ENCODE measurements at places on chromosomes 11 and 22. TPM values are rescaled to one million over a fixed set of nuclear protein-coding genes. Genes with fewer than 3 reads are reported as not detected.

CHRDL2 gene
- total RNA-seq, result not detected

DNA sequence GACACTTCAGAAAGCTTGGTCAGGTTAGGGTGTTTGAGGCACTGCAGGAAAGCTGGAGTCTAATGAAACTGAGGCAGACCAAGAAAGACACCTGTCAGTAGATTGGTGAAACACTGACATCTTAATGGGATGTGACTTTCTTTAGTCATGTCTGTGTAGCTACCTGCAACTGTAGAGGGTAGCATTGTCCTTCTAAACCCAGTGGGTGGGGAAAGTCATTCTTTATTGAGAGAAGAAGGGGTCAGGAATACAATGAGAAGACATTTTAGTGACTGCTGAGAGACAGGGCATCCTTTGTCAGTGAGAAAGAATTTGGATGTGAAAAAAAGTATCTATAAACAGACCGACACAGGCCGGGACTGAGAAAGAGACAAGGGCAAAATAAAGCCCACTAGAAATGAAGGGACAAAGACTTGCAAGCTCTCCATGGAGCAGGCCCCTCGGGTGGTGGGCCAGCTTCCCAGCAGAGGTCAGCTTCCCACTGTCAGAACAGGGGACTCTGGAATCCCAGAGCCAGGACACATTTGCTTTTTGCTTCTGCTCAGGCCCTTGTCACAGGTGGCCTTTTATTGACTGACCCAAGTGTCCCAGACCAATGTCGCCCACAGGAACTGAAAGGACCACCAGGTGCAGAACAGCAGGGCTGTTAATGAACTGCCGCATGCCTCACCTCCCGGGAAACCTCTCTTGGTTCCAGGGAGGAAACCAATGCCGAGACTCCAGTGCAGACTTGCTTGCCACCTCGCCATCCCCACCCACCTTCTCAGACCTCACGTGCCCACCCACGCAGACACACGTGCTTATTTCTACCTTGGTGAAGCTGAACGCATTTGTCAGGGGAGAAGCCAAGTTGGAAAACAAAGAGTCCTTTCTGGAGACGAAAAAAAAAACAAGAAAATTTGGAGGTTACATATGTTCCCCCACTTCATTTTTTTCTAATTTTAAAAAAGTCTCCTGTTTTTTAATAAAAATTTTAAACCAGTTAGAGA is 212.8 kb downstream of the TENM4 start:
- no peak for DNase-seq

DNA sequence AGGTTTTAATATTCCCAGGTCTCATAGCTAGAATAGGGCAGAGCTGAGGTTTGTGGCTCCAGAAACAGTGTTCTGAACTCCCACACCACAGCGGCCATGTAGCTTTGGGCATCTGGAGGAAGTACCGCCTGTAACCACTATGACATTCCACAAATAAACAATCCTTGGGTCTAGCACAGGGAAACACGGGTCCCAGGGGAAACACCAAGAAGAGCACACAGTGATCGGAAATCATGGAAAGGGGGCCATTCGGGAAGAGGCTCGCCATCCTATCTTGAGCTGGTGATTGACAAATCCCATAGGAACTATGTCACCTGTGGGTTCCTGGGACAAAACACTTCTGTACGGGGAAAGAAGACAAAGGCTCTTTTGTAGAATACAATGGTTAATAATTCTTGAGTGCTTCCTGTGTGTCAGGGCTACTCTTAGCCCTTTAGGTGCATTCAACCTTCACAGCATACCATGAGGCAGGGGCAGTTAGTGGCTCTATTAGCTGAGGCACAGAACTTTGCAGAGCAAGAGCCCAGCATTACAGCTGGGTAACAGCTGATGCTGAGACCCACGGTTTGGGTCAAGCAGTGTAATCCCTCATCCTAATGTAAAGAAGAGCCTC is 514.2 kb downstream of the NTM start:
- DNase-seq, result no peak

NAALAD2 gene
- total RNA-seq, result not detected

OR52E8 gene
- total RNA-seq, result not detected

DNA sequence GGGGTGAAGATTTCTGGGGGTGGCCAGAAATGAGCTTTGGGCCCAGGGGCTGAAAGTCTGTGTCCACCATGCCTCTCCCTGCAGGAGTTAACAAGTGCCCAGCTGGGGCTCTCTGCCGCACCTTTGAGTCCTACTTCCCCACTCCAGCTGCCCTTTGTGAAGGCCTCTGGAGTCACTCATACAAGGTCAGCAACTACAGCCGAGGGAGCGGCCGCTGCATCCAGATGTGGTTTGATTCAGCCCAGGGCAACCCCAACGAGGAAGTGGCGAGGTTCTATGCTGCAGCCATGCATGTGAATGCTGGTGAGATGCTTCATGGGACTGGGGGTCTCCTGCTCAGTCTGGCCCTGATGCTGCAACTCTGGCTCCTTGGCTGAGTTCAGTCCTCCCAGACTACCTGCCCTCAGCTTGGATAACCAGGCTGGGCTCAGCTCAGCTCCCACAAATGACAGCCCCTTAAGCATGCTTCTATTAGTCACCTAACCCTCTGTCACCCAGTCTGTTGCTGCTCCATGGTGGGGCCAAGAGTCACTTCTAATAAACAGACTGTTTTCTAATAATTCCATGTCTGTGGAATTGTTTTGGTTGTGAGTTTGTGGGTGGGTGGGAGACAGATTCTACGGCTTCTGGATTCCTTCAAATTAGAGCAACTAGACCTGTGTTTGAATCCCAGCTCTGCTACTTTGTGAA is 3.0 kb upstream of the INPPL1 start:
- no peak for DNase-seq

DNA sequence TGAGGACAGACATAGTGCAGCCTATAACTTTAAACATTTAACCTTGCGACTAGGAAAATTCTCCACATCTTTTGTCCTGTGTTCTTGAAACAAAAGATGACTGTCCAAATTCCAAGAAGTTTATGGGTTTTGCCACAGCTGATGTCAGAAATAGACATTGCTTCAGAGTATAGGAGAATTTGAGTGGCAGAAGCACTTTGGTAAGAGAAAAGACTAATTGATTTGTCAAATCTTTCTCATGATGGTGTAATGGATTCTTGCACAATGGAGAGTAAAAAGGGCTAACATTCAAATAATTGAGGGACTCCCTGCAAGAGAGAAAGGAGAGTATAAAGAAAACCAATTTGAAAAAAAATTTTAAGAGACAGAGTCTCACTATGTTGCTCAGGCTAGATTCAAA is 25.3 kb downstream of the C11orf58 start:
- no peak for DNase-seq

P2RX6 gene
- not detected for total RNA-seq

HSD17B12 gene
- 80.1 TPM for total RNA-seq

GRCh38 chr11:33307984-33308383 is 50.8 kb downstream of the HIPK3 start:
- no peak for DNase-seq

DNA sequence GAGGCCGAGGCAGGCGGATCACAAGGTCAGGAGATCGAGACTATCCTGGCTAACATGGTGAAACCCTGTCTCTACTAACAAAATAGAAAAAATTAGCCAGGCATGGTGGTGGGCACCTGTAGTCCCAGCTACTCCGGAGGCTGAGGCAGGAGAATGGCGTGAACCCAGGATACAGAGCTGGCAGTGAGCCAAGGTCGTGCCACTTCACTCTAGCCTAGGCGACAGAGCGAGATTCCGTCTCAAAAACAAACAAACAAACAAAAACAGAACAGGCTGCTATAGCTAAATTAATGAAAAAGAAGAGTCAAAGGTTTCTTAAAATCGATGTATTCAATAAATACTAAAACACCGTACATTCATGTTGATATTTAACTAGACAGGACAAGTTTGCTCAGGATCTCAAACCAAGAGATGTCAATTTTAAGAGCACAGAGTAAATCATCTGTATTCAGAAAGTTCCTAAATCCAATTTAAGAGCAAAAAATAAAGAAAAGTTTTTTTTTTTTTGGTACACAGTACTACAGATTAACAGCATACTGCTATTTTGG is 59.9 kb downstream of the NUP98 start:
- DNase-seq, result no peak

OR56A1 gene
- not detected for total RNA-seq

DNA sequence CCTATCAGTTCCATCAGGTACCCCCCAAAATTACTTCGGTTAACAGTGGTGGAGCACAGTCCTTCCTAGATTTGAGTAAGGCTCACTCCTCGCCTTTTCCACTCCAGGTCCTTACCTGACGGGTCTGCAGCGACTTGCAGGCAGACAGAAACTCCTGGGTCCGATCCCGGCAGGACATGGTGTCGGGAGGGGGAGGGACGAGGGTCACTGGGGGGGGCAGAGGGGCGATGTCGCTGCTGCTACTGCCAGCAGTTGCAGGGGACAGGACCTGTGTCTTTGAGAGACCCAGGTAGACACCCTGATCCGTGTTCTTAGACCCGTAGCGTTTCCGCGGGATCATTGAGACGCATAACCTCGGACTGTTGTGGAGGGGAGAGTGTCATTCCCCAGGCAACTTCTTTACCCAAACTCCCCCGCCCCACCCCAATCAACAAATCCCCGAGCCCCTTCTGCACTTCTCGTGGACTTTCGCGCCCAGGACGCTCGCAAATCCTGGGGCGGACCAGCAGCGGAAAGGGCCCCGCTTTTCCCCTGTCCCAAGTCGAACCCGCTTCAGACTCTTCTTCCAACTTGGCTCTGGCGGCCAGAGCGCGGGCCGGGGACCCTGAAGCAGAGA is 839 bp downstream of the STX5 start:
- no peak for DNase-seq

DNA sequence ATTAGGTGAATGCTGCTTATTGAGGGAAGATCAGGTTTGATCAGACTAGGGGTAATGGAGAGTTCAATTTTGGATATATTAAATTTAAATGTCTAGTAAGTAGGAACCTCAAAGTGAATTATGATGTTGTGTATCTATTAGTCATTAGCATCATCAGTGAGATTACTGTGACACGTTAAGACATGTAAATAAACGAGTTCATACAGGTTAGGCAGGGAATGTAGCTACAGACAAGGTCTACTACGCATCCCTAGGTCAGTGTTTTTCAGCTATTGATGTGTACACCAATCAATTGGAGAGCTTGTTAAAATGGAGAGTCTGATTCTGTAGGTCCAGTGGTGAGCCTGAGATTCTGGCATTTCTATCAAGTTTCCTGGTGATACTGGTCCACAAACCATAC is 120.1 kb upstream of the LRRC4C start:
- no peak for DNase-seq

SHANK3 gene
- total RNA-seq, result 0.17 TPM

- no peak for DNase-seq
These were observed 878.5 kb upstream of the LRRC4C start for GRCh38 chr11:42337786-42338455.

IL10RA gene
- 86.6 TPM for total RNA-seq

PAX6 gene
- not detected for total RNA-seq

GRCh38 chr11:17736930-17737817 is 2.6 kb downstream of the KCNC1 start:
- DNase-seq, result no peak

- no peak for DNase-seq
These were observed 200.9 kb downstream of the MYO18B start for GRCh38 chr22:25942856-25943411.

DNA sequence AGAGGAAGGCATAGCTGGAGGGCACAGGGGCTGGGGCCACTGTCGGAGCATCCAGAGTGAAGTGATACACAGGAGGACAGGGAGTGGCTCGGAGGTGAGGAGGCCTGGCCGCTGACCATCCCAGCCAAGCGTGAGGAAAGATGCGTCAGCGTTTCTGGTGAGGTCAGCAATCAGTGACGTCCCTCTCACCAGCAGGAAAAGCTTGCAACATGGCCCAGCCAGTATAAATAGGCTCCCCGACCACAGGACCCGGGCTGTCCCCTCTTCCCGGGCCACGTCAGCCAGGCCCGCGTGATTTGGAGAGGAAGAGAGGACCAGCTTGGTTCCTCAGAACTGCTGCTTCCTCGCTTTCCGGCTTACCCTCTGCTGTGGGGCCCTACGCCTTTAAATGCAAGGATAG is 4.2 kb upstream of the OSM start:
- DNase-seq, result no peak

- DNase-seq, result peak; percentile 100
These were observed at the start of gene PLA2G6 for GRCh38 chr22:38181453-38182200. PLA2G6 (minus strand) TSS chr22:38181830; CDS start chr22:38169426, 12,404 bp downstream.

DNA sequence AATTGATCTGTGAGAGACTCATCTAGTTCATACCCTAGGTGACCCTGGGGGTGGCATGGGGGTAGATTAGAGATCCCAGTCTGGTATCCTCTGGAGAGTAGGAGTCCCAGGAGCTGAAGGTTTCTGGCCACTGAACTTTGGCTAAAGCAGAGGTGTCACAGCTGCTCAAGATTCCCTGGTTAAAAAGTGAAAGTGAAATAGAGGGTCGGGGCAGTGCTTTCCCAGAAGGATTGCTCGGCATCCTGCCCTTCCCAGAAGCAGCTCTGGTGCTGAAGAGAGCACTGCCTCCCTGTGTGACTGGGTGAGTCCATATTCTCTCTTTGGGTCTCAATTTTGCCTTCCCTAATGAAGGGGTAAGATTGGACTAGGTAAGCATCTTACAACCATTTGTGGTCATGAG is 653 bp downstream of the IL18BP start:
- DNase-seq, result no peak

DNA sequence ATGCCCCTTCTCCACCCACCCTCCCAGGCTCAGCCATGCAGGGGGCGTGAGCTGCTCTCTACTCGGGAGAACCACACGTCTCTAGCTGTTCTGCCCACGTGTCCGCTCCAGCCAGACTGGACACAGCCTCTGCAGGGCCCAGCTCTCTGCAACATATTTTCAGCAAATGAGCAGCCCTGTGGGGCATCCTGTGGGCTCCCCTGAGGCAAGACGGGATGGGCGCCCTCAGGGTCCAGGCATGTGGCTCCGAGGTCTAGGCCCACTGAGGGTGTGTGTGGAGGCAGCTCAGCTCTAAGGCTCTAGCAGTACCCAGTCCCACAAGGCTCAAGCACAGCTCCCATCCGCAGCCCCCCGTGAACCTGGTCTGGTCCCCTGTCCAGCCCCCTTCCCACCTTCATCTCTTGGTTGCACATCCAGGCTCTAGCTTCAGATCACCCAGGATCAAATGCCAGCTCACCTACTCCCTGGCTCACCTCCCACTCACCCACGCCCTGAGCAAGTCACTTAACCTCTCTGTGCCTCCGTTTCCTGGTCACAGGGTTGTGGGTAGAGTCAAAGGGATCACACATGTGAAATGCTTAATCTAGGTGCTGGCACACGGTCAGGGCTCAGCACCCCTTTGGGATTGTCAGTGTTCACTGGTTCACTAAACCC is 57.8 kb upstream of the TCF20 start:
- no peak for DNase-seq

- no peak for DNase-seq
These were observed at the start of gene SAA4 for GRCh38 chr11:18236664-18237356. SAA4 (minus strand) TSS chr11:18236802; CDS start chr11:18235926, 876 bp downstream.

LYVE1 gene
- not detected for total RNA-seq

OR8D1 gene
- not detected for total RNA-seq

ASCC2 gene
- total RNA-seq, result 81.3 TPM

- no peak for DNase-seq
These were observed 139.4 kb downstream of the SPATA19 start for GRCh38 chr11:133705873-133706272.

PRR14L gene
- 63.6 TPM for total RNA-seq

FAM83F gene
- 0.23 TPM for total RNA-seq

Measured in activated CD4-positive, alpha-beta T cell treated with anti-CD3 and anti-CD28 coated beads, Interleukin-2, amount 10 ng/mL, durations not matched to agents 24 days and 14 days (primary cell).